Activated T-cell treated with anti-CD3 and anti-CD28 coated beads, Interleukin-2, amount 50 U/mL, for 24 hours (primary cell): ENCODE measurements at places on chromosomes 16 and 17.
A peak's percentile ranks its signal among the peaks of the same experiment; 100 is the strongest.

DNA sequence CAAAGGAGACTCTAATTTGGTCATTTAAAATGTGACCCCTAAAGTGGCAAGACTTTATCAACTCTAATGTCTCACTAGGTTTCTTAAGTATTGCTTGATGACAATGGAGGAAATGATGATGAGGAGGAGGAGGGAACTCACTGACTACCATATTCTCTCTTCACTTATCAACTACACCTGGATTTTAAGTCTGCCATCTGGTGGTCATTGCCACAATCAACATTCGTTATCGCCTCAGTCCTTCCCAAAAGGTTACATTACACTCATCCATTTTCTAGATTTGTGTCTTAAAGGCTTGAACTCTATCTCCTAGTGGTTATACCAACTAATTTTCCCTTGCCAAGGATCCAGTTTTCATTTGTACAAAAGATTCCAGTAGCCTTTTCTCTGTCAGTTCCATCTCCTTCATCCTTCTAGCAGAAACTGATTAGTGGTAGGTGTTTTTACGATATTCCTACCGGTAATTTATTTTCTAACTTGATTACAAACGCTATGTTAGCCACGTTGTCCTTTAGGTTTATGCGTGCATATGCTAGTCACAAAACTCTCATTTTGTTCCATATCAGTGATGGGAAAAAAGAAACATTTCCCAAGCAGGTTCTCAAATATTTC is 114.6 kb upstream of the NOG start:
- no peak for DNase-seq

DNA sequence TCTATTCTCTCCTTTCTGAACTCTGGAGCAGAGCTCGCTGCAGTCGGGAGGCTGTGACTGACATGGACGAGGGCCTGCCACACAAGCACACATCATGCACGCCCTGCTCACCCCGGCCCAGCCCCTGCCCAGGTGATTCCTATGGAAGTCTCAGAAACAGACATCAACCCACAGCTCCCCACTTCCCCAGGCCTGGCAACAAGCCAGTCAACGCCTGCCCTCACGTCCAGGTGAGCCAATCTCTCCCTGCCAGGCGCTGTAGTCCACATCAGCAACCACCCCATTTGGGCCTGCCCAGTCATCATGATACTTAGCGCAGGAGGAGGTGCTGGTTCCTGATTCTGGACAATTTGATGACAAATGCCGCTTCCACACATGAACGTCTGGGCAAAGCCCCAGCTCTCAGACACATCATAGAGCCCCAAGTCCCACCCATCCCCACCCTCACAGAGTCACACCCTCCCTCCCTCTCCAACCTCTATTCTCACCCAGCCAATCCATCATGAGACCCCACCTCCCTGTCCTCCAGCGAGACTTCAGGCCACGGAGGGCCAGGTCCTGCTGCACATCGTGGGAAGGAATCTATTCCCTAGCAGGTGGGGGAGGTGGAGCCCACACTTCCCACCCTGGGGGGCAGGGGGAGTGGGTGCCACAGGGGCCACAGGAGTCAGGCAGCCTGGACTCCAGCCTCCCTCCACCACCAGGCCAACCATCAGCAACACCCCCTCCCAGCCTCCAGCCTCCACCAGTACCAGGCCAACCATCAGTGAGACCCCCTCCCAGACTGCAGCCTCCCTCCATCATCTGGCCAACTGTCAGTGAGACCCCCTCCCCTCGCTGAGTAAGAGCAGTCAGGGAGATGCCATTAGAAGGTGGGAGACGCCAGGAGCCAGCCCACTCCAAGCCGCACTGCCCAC is 33.7 kb upstream of the GSG1L start:
- no peak for DNase-seq

DNA sequence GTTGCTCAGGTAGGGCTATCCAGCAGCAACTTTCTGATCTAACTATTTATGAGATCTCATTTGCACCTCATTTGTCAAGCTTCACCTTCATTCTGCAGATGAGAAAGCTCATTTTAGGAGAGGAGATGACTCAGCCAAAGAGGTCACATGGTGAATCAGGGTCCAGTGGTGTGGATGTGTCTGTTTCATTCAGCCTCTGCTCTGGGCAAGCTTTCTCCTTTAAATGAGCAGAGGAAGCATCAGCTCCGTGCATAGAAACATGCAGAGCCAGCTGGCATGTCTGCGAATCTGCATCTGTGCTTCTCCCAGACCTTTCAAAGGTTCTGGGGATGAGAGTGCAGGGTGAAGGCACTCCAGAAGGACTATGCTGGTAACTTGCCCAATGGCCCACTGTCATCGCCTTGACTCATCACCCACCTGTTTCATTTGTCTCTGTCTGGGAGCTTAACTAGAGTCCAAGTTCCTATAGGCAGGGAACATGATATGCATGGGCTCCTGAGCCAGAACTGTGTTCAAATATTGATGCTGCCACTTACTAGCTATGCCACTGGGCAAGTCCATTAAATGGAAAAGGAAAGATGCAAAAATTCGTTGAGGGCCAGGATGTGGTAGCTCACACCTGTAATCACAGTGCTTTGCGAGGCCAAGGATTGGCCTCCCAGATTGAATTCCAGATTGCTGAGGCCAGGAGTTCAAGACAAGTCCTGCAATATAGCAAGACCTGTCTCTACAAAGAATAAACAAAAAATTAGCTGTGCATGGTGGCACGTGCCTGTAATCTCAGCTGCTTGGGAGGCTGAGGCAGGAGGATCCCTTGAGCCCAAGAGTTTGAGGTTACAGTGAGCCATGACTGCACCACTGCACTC is 67.1 kb upstream of the NLK start:
- DNase-seq = no peak

GRCh38 chr16:58940609-58941008 is 206.5 kb upstream of the GOT2 start:
- DNase-seq = no peak

- DNase-seq = peak; percentile 76
Observed at GRCh38 chr17:29138184-29138955, 41.8 kb downstream of the MYO18A start.

- DNase-seq = no peak
Observed at GRCh38 chr17:78628547-78629435, 51.6 kb upstream of the DNAH17 start.

GRCh38 chr16:24822974-24823373 is 22.8 kb upstream of the SLC5A11 start:
- no peak for DNase-seq

DNA sequence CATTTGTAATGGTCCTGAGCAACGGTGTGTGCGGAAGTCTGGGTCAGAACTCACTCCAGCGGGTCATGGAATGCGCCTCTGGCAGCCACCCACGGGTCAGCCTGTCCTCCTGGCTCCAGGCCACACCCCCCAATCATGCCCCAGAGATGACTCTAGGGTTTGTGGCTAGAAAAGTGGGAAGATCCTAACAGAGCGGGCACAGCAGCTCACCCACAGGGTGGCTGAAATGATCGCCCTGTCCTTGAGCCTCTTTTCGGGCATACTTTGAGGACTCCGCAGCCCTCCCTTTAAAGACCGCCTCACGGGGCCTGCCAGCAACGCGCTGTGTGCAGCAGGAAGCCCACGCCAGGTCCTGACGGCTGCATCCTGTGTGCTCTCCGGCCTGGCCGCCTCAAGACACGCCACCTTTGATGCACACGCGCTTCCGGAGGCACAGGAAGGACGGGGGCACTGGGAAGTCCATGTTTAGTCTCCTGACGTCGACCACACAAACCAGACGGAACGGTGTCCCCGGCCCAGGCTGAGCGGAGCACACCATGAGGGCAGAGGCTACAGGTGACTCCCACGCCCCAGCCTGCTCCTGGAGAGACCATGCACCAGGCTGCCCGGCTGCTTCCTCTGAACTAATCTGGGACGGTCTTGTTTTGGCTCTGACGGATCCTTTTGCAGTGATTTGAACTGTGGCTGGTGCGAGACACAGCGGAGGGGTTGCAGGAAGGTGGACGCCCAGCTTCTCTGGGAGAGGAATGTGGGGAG is 92.9 kb downstream of the TBC1D16 start:
- DNase-seq = peak; percentile 44

DNA sequence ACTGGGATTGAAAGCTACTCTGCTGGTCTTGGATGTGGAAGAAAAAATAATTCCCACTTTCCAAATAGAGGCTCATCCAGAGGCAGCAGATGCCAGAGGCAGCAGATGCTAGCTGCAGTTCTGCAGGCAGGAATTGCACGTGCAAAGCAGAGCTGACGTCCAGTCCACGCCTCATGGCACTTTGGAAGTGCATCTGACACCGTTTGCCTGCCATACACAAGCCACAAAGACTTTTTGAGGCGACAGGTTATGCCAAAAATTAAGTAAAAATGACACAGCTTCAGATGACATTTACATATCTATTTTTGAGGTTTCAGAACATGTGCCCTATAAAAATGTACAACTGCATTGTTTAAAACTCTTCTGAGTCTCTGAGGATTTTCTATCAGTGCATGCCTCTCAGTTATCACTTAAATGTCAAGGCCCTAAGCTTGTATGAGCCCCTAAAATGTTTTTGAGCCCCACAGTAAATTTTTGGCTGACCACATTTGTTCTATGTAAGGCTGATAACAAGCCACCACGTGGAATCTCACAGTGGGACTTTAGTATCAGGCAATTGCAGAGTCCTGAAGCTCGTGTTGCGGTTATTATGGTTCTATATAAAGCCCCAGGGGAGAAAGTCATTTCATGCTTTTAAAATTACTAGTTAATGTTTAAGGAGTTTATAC is 239.2 kb downstream of the PRKCA start:
- DNase-seq = no peak

- DNase-seq = peak; percentile 30
Observed at GRCh38 chr16:58425756-58426494, 33.7 kb downstream of the GINS3 start.

DNA sequence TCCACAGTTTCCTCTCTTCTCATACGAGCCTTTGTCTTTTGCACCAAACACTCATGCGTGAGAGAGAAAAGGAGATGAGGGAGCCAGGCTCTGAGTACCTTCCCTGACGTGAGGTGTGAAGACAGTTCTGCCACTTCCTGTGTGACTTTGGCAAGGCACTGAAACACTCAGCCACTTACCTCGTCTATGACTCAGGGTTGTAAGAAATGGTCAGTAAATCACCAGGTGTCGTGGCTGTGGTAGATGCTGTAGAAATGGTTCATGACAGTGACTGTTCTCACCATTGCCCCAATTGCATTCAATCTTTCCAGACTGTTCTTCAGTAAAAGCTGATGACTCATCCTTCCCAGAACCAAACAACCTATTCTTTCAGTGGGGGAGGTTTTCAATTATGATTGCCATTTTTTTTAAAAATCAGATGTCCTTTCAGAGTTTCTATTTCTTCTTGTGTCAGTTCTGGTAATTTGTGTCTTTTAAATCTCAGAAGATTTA is 49.2 kb upstream of the CBFA2T3 start:
- DNase-seq = peak; percentile 52

- no peak for DNase-seq
Observed at GRCh38 chr17:17719199-17719940, 38.1 kb downstream of the RAI1 start.

DNA sequence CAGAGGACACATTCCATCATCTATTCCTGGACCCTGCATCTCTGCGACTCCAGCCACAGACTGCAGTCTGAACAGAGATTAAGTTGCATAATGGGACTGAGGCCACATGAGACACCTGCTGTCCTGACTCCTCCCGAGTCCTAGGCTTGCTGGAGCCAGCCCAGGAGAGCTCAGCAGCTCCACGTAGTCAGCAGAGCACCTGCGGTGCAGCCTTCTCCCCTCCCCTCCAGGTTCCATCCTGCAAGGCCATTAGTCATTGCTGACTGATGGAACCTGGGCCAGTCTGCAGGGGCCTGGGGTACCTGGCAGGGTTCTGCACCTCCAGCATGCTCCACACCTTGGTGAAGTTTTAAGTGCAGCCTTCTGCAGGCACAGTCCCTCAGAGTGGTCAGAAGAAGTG is 76.7 kb downstream of the PLD6 start:
- DNase-seq = no peak
